ENCODE measurements at places on chromosomes 5 and 9.

DNA sequence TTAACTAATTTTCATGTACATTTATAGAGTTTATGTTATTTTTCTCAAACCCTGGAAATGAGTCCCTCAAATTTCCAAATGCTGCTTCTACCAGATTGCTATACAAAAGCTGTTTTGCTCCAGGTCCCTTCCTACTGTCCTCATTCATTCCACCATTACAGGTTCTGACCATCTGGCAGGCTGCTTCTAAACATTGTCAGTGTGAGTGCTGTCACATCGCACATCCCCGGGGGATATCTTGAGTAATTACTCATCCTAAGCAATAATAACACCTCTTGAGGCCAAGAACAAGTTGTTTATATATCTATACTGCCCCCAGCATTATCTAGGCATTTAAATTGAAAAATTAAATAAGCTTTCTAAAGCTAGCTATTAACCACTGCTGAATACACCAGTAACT is 1675.3 kb upstream of the CDH6 start:
- DNase-seq: no peak

- no peak for DNase-seq
These were observed 189.5 kb downstream of the ERCC6L2 start for GRCh38 chr9:96064826-96065481.

GRCh38 chr5:66169534-66169933 is 25.4 kb downstream of the SREK1 start:
- no peak for DNase-seq

GRCh38 chr5:135602882-135603721 is 24.3 kb upstream of the CXCL14 start:
- no peak for DNase-seq

DNA sequence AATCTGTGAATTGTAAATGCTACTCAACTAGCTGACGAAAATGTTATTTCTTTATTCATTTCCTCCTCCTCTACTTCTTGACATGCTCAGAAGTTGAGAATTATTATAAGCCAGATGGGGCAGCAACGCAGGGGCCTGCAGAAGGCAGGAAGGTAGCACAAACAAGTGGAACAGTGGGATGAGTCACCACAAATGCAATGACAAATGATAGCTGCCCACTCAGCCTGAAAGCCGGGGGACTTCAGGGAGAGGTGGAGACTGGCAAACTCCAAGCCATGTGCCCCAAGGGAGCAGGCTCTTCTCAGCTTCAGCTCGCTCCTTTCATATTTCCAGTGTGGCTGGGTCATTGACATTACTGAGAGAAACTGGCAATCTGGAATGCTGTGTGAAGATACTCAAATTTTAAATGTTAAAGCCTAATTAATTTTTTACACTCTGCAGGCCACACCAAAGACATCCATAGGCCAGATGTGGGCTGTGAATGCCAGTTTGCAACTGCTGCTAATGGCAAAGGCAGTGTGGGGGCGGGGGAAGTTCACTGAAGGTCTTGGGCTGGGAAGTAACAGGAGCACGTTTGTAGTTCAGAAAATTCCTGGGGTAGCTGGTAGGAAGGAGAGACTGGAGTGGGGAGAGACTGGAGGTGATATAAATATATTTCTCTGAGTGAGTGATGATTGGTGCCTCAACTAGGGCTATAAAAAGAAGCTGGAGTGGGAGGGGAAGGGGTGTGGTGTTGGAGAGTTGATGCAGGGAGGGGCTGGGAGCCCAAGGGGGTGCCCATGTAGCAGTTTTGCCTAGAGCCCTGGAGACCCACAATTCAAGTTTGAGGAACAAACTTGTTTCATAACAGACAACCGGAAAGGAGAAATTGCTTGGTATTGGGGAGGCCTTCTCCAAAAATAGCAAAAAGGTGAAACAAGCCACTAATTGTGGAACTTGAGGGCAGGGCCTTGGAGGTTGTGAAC is 20.8 kb upstream of the ADRB2 start:
- no peak for DNase-seq

DNA sequence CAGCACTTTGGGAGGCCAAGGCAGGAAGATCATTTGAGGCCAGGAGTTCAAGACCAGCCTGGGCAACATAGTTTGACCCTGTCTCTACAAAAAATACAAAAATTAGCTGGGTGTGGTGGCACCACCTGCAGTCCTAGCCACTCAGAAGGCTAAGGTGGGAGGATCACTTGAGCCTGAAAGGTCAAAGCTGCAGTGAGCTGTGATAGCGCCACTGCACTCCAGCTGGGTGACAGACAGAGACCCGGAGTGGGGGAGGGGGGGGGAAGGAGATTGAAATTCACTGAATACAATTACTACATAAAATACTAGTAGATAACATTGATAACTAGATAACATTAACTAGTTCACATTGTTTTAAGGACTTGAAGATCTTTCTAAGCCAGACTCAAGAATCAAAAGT is 345.6 kb downstream of the BNC2 start:
- no peak for DNase-seq

DNA sequence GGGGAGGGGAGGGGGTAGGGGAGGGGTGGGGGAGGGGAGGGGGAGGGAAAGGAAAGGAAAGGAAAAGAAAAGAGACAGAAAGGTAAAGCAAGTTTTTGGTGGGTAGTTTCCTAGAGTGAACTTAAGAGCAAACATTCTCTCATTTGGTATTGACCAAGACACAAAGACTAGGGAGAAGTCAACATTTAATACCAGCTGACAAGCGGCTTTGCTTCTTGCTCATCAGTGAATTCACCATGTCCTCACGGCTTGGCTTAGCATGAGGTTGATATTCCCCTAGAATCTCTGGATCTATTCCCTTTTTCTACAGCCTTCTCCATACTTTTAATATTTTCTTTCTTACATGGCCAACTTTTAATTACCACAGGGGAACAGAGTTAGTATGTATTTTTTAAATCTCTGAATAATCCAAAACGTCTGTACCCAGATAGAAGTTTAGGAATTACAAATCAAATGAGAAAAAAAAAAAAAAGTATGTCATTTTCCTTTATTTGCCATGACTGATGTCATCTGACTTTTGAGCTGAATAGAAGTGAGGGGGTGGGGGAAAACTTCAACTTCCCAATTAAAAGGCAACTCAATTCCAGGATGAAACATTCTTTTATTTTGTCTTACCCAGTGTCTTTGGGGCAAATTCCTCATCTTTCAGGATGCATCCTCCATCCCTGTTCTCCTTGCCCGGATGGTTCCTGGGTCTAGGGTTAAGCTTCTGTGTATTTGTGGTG is 40.1 kb upstream of the GLIS3 start:
- no peak for DNase-seq

- DNase-seq: no peak
These were observed 23.2 kb downstream of the HK3 start for GRCh38 chr5:176875783-176876505.

- no peak for DNase-seq
These were observed 46.3 kb upstream of the TBC1D9B start for GRCh38 chr5:179953987-179954386.

DNA sequence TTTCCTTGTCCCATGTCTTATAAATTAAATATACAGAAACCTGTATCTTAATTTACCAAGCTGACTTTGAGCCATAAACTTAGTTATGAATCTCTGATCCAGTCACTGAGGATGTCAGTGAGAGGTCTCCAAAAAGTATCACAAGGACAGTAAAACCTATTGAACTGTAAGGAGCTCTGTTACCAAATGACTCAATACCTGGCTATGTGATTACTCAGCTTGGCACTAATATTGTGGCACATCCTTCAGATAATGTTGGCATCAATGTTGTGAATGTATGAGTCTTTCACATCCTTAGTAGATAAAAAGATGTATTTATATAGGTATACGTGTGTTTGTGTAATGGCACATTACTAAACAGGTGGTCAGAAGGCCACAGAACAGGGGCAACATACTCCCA is 18.0 kb upstream of the CAPSL start:
- DNase-seq: no peak

- DNase-seq: no peak
These were observed 316.4 kb downstream of the NR3C1 start for GRCh38 chr5:143086908-143087637.

GRCh38 chr5:148732692-148733091 is 78.4 kb upstream of the HTR4 start:
- no peak for DNase-seq

DNA sequence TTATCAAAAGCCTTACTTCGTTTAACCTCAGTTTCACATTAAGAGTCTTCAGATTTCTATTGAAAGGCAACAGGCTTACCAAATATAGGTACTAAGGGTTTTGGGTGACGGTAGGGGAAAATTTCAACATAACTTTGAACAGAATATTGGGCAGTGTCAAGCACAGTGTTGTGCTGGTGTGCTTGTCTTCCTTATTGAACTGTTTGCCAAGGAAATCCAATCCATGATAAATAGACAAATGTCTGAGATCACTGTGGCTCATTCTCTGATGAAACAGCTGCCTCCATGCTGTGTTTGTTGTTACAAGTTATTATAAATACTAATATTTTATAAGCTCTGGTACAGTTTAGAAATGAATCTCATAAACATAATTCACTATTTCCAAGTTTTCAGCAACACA is 730.1 kb downstream of the NR2F1-AS1 start:
- DNase-seq: no peak

- DNase-seq: no peak
These were observed 162.5 kb upstream of the KIF2A start for GRCh38 chr5:62143268-62144229.

DNA sequence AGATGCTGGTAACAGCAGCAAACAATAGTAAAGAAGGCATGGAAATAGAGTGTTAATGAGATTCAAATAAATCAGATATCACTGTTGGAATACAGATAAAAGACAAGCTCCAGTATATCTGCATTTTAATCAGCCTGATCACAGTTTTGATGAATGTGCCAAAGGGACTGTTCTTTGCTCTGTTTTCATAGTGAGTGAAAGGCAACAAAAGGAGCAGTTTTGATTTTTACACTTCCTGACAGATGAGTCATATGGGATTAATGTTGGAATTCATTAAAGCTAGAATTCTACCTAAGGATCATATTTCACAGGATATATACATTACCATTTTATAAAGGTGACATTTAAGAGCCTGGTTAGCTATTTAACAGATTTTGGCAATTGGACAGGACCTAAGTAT is 743.3 kb upstream of the PTPRD start:
- no peak for DNase-seq

GRCh38 chr5:168422431-168422830 is 63.8 kb upstream of the RARS1 start:
- no peak for DNase-seq

- DNase-seq: no peak
These were observed 228.1 kb downstream of the FANCC start for GRCh38 chr9:95089257-95090022.

- no peak for DNase-seq
These were observed 11.9 kb downstream of the FGFR4 start for GRCh38 chr5:177098470-177099141.

GRCh38 chr9:121210536-121210935 is 8.9 kb upstream of the RAB14 start:
- no peak for DNase-seq

GRCh38 chr5:31954091-31954490 is 220.0 kb downstream of the GOLPH3 start:
- no peak for DNase-seq

GRCh38 chr5:28374492-28374967 is 1336.1 kb upstream of the CDH9 start:
- no peak for DNase-seq

- DNase-seq: no peak
These were observed 569.7 kb downstream of the ZNF608 start for GRCh38 chr5:124176692-124177091.

DNA sequence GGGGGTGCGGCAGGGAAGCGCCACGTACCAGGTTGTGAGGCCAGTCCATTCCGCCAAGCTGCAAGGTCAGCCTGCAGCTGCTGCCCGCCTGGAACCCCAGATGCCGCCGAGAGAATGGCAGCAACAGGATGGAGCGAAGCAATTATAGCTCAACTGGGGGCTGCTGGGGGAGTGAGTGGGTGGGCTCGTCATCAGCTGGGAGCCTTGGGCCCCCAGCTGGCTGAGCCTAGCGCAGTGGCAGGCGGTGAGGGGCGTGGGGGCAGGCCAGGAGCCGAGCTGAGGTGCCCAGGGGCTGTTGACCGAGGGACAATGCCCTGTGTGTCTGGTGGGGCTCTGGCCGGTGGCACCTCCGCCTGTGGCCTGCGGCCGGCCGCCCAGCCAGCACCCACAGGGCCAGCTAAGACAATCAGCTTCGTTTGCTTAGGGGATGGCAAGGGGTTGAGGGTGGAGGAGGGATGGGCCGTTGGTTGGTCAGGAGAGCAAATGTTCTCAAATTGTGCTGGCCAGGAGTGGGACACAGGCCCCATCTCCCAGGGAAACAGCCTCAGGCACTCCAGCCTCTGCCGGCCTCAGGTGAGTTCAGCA is at the start of gene IL17B:
Gene IL17B (minus strand): TSS at position 116 of the 585 bp plus-strand sequence. CDS start 67 bp downstream, at position 49.
- DNase-seq: no peak

DNA sequence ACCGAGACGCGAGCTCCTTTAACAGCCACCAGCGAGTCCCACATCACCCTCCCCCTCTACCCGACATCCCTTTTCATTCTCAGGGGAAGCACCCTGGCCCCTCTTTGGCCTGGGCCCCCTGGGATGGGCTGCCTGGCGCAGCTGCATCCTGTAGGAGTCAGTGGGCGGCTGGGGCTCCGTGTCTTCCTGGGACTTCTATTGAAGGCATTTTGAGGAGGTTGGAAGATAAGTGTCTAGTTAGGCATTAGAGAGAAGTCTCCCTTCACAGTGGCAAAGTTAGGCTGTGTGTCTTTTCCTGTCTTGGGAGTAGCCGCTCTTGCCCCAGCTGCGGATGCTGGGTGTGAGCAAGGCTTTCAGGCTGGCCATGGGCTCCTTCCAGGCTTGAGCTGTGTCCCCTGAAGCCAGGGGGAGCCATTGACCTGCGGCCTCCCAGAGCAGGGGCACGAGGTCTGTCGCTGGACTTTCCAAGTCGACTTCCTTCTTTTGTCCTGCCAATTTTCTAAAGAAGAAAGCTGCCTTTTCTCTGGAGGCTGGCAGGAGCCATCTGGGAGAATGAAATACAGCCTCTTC is 18.6 kb upstream of the NKD2 start:
- DNase-seq: no peak

DNA sequence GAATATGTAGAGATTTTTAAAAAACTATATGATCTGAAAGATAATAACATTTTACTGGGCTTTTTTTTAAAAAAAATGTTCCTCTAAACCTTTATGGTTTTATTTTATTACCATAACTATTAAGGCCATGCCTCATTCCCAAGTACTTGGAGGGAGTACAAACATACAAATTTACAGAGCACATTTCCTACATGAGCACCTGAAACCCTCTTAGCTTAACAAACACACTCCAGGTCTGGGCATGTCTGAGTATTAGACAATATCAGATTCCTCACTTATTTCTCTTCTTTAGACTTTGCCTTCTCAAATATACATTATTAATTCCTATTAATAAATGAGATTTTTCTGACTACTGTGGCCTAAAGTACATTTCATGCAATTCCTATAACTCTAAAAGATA is 319.2 kb downstream of the SLCO4C1 start:
- no peak for DNase-seq

GRCh38 chr9:93265301-93265971 is 81.5 kb downstream of the WNK2 start:
- DNase-seq: no peak

- DNase-seq: no peak
These were observed 76.6 kb upstream of the MAST4 start for GRCh38 chr5:66519626-66520025.

- DNase-seq: no peak
These were observed 125.2 kb downstream of the GPBP1 start for GRCh38 chr5:57298985-57299491.

Measured in chondrocyte (in vitro differentiated cells).